NCI-H226 (cell line): ENCODE measurements at places on chromosomes 7 and 10.

DNA sequence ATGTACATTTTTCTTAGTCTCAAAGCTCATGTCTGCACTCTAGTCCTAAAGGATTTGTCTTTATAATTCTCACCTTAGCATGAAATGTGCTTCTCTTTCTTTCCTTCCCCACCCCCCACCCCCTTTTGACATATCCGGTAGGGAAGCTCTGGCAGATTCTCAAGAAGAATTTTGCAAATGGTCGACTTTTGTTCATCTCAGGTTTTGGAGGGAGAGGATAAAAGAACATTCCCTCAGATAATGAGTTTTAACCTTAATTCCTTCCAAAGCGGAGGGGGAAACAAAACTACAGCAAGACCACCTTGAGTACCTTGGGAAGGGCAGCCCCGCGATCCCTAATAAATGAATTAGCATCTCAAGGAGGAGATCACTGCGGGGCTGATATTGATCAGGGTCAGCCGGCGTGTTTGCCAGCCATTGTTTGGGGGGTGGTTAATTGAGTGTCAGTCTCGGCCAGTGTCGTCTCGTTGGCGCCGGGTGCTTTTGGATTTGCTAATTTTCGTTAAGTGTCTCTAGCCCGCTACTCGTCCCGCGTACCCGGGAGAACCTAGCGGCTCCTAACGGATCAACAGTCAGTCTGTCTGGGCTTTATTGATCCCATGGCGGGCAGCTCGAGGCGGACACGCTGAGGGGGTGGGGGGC, 874 bp upstream of the BAMBI start:
- DNase-seq, result no peak

DNA sequence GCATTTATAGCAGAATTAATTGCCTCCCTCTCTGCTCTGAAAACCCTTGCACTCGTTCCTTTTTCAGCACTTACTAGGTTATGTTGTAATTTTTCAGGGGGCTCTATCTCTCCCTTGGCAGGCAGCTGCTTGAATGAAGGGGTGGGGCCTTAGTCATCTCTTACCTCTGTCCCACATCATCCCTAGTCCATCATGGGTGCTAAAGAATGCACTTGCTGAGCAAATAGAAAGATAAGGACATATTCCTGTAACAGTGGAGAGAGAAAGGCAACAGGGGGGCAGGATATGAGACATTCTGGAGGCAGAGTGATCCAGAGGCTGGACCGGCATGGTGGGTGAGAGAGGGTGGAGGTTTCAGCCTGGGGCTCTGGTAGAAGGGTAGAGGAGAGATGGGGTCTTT, 60.0 kb downstream of the MINDY4 start:
- DNase-seq, result peak; percentile 100

DNA sequence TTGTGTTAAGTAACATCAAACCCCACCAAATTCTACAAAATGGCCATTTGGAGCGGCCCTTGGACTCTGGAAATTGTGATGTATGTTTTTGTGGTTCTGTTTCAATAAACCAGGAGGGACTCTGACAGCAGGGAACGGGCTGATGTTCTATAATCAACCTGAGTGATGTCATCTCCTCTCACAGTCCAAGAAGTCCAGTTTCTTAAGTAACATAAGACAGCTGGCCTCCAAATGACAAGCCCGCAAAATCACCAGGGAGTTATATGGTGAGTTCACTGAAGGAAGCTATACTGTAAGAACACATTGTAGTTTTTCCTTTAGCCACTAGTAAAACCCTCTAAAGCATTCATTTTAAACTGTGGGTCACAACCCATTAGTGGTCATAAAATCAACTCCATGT, 34.0 kb downstream of the GOT1 start:
- peak; percentile 21 for DNase-seq

DNA sequence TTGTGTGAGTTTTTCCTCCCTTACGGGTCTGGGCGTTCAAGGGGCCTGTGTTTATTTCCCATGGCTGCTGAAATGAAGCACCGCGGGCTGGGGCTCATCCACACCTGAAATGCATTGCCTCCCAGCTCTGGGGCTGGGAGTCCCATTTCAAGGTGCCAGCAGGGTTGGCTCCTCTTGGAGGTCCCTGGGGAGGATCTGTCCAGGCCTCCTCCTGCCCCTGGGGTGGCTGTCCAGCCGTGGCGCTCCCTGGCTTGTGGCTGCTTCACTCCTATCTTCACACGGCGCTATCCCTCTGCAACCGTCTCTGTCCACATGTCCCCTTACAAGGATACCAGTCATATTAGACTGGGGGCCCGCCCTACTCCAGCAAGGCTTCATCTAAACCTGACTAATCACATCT, 41.1 kb upstream of the CNPY1 start:
- DNase-seq, result no peak

DNA sequence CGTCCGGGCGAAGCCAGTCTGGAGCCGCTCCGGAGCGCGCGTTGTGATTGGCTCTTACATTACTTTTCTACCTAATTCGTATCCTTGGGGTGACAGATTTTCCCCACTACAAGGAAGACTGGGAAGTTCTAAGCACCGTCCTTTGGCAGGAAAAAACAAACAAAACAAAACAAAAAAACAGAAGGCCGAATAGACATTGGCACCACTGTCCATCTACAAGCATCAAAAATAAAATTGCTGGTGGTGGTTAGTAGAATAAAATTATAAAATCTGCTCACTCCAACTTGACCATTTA, 651 bp upstream of the SKAP2 start:
- DNase-seq, result no peak

DNA sequence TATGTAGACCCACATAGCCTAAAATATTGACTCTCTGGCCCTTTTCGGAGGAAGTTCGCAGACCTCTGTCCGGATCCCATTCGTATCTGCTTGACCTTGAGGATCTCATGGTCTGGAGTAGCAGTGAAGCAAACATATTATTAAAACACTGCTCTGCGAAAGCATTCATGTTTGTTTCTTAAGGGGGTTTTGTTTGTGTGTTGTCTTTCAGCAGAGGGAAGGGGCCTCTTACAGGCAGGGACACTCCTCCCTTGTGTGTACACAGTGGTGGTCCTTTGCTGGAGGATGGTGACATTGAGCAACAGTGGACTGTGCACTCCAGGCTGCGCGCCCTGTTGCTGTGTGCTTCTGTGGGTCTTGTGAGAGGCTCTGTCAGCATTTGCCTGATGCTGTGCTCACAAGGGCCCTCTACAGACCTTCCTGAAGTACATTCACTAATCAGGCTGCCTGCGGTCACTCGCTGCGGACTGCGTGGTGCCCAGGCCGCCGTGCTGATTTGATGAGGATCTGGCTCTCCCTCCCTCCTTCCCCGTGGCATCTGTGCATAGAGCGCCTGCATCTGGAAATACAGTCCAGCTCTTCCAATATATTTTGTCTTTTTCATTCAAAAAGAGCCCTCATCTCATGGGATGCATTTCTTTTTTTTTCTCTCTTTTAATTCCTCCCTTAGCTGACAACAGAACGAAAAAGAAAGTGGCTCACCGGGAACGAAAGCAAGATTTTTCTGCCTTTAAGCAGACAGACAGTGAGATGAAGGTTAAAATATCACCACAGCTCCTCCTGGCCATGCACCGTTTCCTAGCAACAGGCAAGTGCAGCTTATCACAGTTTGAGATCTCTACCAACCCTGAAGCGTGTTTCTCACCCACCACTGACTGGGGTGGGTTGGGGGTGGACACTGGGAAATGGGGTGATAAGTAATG, 135.8 kb downstream of the CNNM2 start:
- no peak for DNase-seq

DNA sequence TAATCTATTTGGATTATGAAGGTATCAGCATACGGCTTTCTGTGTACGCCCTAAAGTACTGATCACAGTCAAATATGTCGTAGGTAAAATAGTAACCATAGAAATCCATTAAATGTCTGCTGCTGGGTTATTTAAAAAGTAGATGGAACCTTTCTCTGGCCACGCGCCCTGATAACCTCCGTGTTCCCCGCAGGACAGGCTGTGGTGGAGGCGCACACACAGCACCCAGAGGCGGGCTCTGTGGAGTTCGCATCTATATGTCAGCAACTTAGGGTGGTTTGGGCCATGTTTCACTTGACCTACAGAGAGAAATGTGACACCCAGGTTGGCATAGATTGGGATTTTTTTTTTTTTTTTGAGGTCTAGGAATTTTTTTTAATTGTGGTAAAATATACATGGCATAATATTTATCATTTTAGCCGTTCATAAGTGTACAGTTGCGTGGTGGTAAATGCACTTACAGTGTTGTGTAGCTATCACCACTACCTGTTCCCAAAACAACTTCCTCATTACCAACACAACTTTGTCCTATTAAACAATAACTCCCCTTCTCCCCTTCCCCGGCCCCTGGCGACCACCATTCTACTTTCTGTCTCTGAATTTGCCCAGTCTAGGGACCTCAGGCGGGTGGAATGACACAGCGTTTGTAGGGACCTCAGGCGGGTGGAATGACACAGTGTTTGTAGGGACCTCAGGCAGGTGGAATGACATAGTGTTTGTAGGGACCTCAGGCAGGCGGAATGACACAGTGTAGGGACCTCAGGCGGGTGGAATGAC, 15.4 kb downstream of the PPP2R2D start:
- DNase-seq, result no peak

DNA sequence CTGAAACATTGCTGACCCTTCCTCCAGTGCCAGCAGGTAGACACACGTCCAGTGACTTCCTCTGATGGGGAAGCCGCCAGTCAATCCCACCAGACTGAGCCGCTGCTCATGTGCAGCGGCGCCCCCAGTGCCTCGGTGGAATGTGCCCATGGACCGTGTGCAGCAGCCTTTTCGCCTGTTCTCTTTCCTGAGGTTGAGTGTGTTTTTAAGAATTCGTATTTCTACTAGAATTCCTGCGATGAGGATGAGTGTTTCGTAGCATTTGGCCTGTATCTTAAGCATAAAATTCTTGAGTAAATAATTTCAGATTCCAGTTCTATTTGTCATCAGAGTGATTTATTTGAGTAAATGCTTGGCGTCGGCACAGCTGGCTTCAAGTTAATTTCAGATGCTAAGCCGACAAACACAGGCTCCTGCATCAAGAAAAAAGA, 35.4 kb downstream of the BNIP3 start:
- DNase-seq, result peak; percentile 62

DNA sequence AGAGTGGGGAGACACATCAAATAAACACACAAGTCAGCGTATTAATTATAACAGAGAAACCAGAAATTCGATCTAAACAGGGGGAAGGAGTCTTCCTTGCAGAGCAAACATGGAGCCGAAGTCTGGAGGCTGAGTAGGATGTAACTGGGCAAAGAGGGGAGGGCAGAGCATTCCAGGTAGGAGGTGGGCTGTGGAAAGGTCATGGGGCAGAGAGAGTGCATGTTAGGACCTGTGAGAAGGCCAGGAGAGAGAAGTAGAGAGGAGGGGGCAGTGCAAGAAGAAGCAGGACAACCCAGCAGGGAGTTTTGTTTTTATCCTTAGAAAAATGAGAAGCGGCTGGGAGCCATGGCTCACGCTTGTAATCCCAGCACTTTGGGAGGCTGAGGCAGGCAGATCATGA, 130.8 kb upstream of the GPR26 start:
- no peak for DNase-seq

DNA sequence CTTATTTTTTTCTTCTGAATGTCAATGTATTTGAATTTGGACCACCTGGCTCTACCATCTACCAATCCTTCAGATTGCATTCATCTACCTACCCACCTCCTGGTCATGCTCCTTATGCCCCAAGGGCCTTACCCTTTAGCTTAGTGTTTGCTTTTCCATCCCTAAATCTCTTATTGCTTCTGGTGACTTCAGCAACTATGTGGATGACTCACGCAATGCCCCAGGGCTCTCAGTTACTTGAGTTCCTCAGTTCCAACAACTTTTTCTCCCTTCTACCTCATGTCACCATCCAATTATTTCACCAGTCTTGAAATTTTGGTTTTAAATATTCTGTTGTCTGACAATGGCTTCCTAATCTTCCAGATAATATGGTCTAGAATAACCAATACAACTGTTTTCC, 118.9 kb downstream of the CFAP58 start:
- DNase-seq, result peak; percentile 36

GRCh38 chr10:82558014-82558607, 683.1 kb downstream of the NRG3 start:
- DNase-seq, result no peak

DNA sequence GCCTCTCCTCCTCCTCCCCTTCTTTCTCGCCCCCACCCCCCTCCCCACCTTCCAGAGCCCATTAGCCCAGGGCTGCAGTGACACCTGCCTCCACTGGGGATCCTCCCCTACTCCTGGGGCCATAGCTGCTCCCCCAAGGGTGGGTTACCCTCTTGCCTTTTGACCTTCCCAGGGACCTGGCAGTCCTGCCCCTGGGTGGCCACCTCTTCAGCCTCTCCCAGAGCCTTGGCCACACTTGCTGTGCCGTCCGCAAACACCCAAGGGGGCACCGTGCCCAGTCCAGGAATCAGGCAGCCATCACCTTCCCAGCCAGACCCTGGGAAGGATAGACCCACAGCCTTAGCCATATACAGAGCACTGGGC, 19.8 kb upstream of the CLDN4 start:
- no peak for DNase-seq

DNA sequence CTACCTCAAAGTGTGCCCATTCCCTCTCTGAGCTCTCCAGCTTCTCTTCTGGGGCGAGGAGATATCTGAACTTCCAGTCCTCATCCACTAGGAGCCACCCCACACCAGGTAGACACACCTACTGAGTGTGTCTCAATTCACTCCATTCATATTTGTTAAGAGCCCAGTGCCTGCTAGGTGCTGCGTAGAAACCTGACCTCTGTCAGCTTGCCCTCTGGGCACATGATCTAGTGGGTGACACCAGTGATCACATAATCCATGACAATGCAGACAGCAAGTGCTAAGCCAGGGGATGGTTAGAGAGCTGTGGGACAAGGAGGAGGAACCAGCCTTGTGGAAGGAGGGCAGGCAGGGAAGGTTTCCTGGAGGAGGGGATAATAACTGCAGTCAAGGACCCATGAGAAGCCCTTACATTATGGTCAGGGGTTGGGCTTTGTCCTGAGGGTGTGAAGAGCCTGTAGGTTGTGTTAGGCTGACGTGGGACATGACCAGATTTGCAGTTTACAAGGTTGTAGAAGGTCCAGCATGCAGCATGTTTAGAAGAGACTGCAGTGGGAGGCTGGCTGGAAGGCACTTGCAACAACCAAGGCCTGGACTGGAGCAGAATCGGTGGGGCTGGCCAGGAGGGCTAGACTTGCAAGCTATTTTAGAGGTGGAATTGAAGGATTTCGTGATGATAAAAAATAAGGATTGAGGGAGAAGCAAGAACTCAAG, 81.8 kb downstream of the COL13A1 start:
- no peak for DNase-seq
